ENCODE measurements at places on chromosomes 2 and 18.

DNA sequence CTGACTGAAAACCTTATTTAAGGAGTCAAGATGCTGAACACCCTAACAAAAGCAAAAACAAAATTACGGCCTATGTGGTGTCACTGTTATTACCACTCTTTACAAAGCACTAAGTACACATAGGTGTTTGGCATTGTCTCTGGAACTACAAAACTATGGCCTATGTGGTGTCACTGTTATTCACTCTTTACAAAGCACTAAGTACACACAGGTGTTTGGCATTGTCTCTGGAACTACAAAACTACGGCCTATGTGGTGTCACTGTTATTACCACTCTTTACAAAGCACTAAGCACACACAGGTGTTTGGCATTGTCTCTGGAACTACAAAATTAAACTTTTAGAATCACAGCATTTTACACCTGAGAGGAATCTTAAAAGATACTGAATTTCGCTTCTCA is 47.4 kb downstream of the SLC35F5 start:
- DNase-seq = no peak

GRCh38 chr2:48673581-48673980 is 55.9 kb downstream of the GTF2A1L start:
- no peak for DNase-seq

DNA sequence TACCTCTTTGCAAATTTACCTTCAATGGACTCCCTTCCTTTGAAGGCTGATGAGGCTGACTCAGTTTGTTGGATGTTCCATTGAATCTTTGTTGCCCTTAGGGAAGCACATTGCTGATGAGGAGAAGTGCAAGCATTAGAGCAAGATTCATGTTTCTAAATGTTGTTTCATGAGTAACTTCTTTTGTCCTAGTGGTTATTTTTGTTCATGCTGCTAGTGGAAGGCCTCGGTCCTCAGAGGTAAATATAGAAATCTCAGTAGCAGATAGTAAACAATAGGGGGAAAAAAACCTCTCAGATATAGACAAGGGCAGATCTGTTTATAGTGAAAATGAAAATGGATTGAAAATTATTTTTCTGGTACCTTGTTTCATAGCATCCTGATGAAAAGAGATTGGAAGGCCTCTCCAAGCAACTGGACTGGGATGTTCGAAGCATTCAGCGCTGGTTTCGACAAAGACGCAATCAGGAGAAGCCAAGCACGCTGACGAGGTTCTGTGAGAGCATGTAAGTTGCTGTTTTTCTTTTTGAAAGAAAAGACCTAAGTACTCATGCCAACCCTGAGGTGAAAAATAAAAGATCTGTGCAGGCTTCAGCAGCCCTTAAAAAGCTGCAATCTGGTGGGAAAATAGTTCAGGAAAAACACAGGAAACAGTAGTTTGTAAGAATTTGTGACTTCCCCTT is 104.9 kb downstream of the CERS6 start:
- no peak for DNase-seq

GRCh38 chr2:240868286-240869108 is at the start of gene AGXT:
AGXT (plus strand) TSS chr2:240868824; CDS start chr2:240868866, 42 bp downstream.
- peak; percentile 52 for DNase-seq

- DNase-seq = no peak
Measured at GRCh38 chr2:187890690-187891089, 336.5 kb upstream of the TFPI start.

GRCh38 chr2:179837408-179837807 is 24.0 kb downstream of the ZNF385B start:
- no peak for DNase-seq

DNA sequence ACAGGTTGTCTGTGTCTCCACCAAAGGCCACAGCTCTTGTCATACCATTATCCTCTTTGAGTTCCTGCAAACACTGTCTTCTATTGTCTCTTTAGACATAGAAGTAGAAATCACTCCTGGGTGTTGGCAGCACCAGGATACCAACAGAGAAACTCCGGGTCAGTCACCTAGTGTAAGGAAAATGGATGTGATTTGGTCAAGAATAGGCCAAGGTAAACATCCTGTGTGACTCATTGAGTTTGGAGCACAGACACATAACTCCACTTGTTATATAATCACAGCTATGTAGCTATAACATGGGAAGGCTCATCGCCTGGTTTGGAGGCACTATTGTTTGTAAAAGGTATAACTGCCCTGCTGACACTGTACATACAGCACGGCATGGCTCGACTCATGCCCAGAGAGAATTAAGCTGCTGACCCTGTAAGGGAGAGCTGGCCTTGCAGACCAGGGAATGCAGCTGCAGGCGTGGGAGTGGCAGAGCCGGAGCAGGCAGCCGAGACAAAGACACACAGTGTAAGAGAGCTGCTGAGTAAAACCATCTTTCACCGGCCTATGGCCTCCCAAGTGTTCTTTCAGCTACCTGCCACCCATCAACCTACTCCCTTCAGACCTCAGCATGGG is 3.4 kb upstream of the TXNL1 start:
- no peak for DNase-seq

DNA sequence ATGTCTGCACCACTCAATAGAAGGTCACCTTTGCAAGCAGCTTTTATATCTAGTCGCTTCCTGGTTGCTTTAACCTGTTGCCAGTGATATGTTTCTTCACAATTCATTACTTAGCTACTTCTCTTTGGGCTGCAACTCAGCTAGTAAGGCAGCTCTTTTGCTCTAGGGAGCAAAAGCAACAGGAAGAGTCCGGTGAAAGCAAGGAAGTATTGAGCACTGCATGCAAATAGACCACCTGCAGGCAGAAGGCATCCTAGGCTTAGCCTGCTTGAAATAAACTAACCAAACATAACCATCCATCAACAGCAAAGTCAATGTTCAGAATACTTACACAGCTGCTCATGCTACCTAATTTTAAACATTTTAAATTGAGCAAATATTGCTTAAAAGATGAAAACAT is 529.2 kb upstream of the LINC00305 start:
- no peak for DNase-seq

DNA sequence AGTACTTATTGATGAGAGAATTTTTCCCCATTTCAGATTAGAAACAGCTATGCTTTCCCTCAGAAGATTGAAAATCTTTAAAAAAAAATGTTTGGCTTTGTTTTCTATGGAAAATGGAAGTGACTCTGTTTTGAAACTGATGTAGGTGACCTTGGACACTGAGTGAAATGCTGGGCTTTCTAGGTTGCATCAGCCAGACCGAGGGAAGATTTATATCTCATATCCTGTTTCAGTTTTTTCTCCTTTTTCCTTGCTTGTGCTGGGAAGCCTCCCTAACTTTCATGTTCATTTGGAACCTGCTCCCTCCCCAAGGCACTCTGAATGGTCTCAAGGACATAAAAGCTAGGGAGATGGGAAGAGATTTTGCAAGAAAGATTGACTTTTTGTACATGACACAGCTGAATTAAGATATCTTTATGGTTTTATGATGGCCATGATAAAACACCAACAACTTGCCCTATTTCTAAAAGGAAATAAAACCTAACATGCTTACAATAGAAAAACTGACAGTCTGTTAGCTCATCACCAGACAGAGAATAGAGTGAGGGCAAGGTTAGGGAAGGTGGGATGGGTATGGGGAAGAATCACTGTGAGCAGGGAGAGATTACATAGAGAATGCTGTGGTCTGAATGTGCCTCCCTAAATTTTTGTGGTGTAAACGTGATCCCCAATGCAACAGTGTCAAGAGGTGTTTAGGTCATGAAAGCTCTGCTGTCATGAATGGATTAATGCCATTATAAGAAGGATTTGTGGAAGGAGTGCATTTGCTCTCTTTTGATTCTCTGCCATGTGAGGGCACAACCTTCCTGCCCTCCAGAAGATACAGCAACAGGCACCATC is 249.7 kb downstream of the TPGS2 start:
- DNase-seq = no peak

DNA sequence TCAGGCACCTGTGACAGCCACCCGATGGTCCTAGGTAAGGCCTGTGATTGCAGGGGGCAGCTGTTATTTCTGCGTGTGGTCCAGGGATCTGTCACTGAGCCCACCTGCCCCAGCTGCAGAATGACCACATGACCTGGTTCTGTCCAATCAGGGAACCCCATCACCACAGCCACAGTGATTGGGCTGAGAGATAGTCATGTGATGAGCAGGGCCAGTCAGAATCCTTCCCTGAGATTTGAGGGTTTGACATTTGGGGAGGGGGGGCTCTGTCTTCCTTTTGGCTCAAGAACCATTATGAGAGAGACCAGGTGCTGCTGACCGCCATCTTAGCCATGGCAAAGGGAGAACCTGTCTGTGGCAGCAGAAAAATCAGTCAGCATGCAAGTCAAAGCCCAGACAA is 147.2 kb downstream of the SMAD7 start:
- no peak for DNase-seq

DNA sequence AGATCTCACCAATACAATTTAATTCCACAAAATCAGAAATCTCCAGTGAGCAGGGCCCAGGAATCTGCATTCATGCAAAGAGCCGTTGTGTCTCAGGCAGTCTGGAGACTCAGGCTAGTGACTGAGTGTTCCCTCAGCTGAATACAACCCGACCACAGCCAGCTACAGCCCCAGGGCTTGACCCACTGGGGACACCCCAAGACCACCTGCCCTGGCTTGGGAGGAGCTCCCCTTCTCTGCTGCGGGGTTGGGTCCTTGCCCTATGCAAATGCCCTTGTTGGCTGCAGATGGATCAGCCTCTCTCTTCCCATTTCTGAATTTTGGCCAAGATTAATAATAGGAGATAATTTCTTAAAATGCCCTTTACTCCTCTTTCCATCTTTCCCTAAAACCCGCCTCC is 157.7 kb downstream of the TWIST2 start:
- no peak for DNase-seq

- no peak for DNase-seq
Measured at GRCh38 chr2:195360242-195360641, 296.8 kb upstream of the SLC39A10 start.

DNA sequence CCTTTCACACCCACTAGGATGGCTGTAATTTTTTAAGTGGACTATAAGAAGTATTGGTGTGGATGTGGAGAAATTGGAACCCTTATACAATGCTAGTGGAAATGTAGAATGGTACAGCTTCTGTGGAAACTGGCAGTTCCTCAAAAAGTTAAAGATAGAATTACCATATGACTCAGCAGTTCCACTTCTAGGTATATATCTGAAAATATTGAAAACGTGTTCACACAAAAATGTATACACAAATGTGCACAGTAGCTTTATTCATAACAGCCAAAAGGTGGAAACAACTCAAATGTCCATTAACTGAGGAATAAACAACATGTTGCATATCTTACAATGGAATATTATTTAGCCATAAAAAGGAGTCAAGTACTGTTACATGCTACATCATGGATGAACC is 17.7 kb downstream of the TANK start:
- DNase-seq = no peak

- DNase-seq = peak; percentile 76
Measured at GRCh38 chr2:8479298-8479697, 202.6 kb upstream of the ID2 start.

- no peak for DNase-seq
Measured at GRCh38 chr2:175195012-175195411, 13.5 kb upstream of the ATP5MC3 start.

- DNase-seq = no peak
Measured at GRCh38 chr2:225841314-225841713, 441.8 kb downstream of the NYAP2 start.

- no peak for DNase-seq
Measured at GRCh38 chr2:161238265-161238559, 70.0 kb upstream of the PSMD14 start.

- no peak for DNase-seq
Measured at GRCh38 chr2:127080938-127081755, 25.8 kb downstream of the BIN1 start.

DNA sequence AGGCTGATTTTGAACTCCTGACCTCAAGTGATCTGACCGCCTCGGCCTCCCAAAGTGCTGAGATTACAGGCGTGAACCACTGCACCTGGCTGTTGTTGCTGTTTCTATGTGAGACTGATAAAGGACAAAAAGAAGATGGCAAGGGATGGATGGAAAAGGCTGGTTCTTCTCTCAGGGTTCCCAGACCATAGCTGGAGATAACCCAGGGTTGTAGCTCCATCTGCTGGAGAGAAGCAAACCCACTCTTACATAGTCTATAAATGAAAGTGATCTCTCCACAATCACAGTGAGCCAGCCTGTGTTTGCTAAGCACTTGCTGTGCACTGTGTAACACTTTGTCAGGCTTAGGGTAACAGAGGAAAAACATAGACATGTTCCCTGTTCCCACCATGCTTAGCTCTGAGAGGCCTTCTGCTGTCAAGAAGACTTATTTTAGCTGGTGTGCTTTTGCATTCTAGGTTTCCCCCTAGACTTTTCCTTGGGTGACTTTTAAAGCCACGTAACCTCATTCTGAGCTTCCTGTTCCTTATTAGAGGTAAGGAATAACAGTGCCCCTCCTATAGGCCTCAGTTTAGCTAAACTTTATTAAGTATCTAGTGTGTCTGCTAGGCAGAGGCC is 49.7 kb downstream of the LIMS1 start:
- peak; percentile 88 for DNase-seq

GRCh38 chr2:133657591-133657990 is 89.3 kb upstream of the NCKAP5 start:
- no peak for DNase-seq

GRCh38 chr18:35939138-35939537 is 33.3 kb upstream of the RMP24 start:
- no peak for DNase-seq
